Stimulated activated CD8-positive, alpha-beta memory T cell treated with anti-CD3 and anti-CD28 coated beads, Interleukin-7, amount 100 ng/mL, for 1 hour (primary cell): ENCODE measurements at places on chromosomes 12 and 14.

DNA sequence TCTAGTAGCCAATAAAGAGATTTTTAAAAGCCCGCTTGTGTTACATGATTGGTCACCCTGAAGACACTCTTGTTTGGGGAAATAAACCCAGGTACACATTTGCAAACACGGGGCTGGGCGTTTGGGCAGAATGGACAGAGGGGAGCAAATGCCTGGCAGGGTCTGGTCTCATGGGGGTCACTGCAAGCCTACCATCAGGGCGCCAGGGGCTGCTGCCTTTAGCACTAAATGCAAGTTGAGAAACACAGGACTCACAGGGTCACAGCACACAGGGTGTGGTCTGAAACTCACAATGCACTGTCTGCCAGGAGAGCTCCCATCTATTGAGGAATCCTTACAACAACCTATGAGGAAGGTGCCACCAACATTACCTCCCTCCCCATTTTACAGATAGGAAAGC lies 62.6 kb downstream of the CHGA start:
- DNase-seq, result no peak

- no peak for DNase-seq
Observed at GRCh38 chr12:113191227-113191626, 5.7 kb downstream of the RITA1 start.

DNA sequence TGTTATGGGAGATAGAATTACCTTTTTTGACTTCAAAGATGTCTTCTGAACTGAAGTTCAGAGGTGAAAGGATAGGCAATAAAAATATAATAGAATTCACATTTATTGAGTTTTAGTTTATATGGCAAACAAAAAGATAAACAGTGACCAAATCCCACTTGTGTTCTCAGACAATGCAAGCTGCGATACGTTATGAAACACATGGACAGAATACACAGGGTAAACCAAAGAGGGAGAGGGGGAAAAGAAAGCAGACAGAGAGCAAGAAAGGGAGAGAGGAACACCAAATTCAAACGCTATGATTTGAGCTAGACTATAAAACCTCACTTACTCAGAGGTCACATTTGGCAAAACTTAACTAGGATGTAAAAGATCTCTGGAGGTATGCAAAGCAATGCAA lies 238.2 kb upstream of the FLRT2 start:
- DNase-seq, result no peak

DNA sequence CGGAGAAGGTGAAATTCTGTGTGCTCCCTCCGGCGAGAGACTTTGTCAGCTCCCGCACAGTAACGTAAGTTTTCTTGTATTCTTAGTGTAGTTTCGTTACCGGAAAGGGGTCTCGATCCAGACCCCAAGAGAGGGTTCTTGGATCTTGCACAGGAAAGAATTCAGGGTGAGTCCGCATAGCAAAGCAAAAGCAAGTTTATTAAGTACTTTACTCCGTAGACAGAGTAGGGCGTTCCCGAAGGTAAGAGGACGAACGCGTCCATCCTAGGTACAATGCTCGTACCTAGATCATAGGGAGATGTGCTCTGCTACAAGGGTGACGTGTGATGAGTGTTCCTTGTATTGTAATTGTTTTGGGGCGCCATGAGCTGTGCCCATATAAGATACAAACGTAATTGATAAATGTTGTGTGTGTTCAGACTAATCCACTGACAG lies 293 bp downstream of the IFI27L1 start:
- no peak for DNase-seq

- DNase-seq, result no peak
Observed at GRCh38 chr14:77505031-77505430, 6.4 kb upstream of the ISM2 start.

GRCh38 chr12:123559468-123559867 lies 24.9 kb upstream of the TMED2 start:
- no peak for DNase-seq

DNA sequence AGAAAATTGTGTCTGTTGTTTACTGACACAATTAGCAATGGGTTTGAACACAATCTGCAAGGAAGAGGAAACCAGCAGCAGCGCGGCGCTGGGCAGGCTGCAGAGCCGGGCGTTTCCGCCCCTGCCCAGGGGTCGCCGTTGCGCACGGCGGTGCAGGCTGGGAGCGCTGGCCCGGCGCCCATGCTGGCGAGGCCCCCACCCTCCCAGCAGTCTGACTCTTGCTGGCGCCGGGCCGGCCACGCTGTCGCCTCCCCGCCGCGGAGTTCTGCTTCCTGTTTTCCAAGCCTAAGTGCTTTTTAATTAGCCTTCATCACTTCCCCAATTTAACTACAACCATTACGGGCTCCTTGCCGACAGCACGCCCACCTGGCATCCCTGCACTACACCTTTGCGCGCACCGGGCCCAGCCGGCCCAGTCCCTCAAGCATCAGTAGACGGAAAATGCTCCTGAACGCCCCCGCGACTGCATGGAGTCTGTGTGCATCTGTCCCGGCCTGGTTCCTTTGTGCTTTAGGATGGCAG lies 212.1 kb downstream of the GXYLT1 start:
- no peak for DNase-seq

GRCh38 chr14:92792885-92793284 lies 1.2 kb upstream of the GOLGA5 start:
- DNase-seq, result no peak

GRCh38 chr14:91417983-91418386 lies 365 bp upstream of the CCDC88C start:
- no peak for DNase-seq

DNA sequence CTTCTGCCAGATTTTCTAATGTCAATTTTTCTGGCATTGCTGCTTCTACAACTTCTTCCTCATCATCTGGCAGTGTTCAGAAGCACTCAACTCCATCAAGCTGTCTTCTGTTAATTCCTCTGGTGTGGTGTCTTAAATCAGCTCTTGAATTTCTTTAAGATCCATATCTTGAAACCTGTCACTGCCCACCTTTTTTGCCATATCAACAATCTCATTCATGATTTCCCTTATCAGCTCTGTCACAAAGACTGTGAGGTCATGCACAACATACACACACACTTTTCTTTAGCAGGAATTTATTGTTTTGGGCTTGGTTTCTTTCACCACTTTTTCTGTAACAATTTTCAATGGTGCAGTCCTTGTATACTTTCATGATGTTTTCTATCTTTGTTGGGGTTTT lies 7.2 kb downstream of the THAP2 start:
- no peak for DNase-seq
